Activated T-helper 1 cell treated with anti-CD3 and anti-CD28 coated beads, Interleukin-12 subunit alpha, Interleukin-12 subunit beta, Interleukin-2, Interleukin-4 antibody, amounts not matched to agents 30 ng/mL and 10 ng/mL and 1 ng/mL, durations not matched to agents 14 hours and 24 hours and 36 hours (primary cell): ENCODE measurements at places on chromosomes 5 and 9. TPM values are rescaled to one million over a fixed set of nuclear protein-coding genes. Genes with fewer than 3 reads are reported as not detected.

PCDHGA6 gene
- total RNA-seq = 0.16 and 0.42 TPM in 2 replicates

GRCh38 chr9:107118863-107119624 is 164.0 kb upstream of the RAD23B start:
- no peak overlapping the region for H3K27ac ChIP-seq
- peaks cover 7% of the 10 kb centered on the region for H3K27me3 ChIP-seq
- peaks cover 7% of the 10 kb centered on the region for H3K4me1 ChIP-seq
- H3K36me3 ChIP-seq = no peaks in the 10 kb centered on the region

CDH10 gene
- not detected in 2 replicates for total RNA-seq

NOP16 gene
- 111 TPM in 2 replicates for total RNA-seq

- no peaks in the 10 kb centered on the region for H3K27me3 ChIP-seq
- H3K4me1 ChIP-seq = peaks cover 7% of the 10 kb centered on the region
- H3K36me3 ChIP-seq = peaks cover 7% of the 10 kb centered on the region
- no peak overlapping the region for H3K4me3 ChIP-seq
- H3K27ac ChIP-seq = no peak overlapping the region
Measured at GRCh38 chr5:66960369-66961137, 236.0 kb downstream of the CD180 start.

DNA sequence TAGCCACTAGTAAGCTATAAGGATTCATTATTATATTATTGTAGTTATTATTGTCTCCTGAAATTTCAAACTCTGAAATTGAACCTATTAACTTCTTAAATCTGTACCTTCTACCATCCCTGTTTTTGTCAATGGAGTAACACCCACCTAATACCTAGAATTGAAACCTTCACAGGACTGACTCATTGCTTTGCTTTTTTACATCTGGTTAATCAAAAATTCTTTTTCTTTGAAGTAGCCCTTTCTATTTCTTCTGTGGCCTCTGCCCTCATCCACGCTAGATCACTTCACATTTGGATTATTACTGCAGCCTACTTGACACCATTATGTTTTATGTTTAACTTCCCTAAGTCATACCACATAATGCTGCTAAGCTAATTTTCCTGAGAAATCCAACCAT is 35.6 kb downstream of the RBM27 start:
- peak overlapping the region; percentile 59 for H3K27ac ChIP-seq
- H3K27me3 ChIP-seq = no peaks in the 10 kb centered on the region
- DNase-seq = no peak
- H3K4me3 ChIP-seq = no peak overlapping the region
- H3K36me3 ChIP-seq = peaks cover 22% of the 10 kb centered on the region

FAM151B gene
- total RNA-seq = 0.32 TPM in 1 of 2 replicates, not detected in the other

- H3K27me3 ChIP-seq = peaks cover 8% of the 10 kb centered on the region
- H3K4me1 ChIP-seq = no peaks in the 10 kb centered on the region
- H3K36me3 ChIP-seq = no peaks in the 10 kb centered on the region
- no peak overlapping the region for H3K27ac ChIP-seq
Measured at GRCh38 chr5:112200131-112200530, 218.9 kb downstream of the EPB41L4A start.

DNA sequence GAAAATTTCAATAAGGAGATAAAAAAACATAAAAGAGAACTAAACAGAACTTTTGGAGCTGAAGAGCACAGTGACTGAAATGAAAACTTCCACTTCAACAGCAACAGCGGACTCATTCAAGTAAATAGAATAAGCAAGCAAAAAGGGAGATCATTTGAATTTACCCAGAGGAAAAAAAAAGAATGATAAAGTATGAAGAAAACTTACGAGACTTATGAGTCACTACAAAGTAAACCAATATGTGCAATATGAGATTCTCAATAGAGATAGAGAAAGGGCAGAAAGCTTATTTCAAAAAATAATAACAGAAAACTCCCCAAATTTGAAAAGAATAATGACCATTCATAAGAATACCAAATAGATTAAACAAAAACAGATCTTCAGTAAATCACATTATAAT is 1605.7 kb upstream of the CDH6 start:
- DNase-seq = no peak
- no peaks in the 10 kb centered on the region for H3K27me3 ChIP-seq
- no peaks in the 10 kb centered on the region for H3K36me3 ChIP-seq
- H3K4me1 ChIP-seq = no peaks in the 10 kb centered on the region

GRCh38 chr5:14440223-14440581 is 141.4 kb upstream of the OTULINL start:
- H3K27me3 ChIP-seq = peaks cover 7% of the 10 kb centered on the region
- peaks cover 1% of the 10 kb centered on the region for H3K36me3 ChIP-seq
- H3K27ac ChIP-seq = no peak overlapping the region
- H3K4me3 ChIP-seq = no peak overlapping the region

CERT1 gene
- total RNA-seq = 41.0 and 43.4 TPM in 2 replicates

SLC36A2 gene
- not detected in 2 replicates for total RNA-seq

DNA sequence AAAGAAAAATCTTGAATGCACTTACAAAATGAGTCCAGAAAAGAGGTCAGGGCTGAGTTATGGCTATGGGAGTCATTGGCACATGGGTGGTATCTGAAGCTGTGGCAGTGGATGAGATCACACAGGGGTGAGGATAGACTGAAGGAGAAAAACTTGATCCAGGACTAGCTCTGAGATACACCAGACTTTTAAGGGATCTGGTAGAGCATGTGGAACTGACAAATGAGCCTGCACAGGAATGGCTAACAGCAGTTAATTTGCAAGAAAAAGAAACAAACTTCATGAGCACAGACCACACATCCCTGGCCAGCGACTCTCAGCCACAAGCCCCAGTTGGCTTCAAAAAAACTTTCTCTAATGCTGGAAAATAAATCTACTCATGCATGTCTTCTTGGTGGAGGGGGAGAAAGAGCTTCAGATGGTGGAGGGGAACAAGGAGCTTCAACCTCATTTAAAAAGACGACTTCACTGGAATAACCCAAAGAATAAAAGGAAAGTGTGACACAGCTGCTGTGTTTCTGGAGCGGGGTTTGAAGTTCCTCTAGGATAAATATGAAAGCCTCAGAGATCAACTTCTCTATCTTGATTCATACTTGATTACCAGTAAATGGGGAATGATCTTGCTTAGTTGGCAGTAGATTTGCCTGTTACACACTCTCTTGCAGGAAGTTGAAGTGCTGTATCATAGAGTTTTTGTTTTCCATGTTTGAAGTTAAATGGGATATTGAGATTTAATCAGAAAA is 33.6 kb downstream of the TNFAIP8 start:
- H3K4me1 ChIP-seq = peaks cover 90% of the 10 kb centered on the region
- peaks cover 51% of the 10 kb centered on the region for H3K36me3 ChIP-seq
- no peaks in the 10 kb centered on the region for H3K27me3 ChIP-seq
- peak overlapping the region; percentile 73 for H3K27ac ChIP-seq
